ENCODE measurements at places on chromosomes 13 and 19.

DNA sequence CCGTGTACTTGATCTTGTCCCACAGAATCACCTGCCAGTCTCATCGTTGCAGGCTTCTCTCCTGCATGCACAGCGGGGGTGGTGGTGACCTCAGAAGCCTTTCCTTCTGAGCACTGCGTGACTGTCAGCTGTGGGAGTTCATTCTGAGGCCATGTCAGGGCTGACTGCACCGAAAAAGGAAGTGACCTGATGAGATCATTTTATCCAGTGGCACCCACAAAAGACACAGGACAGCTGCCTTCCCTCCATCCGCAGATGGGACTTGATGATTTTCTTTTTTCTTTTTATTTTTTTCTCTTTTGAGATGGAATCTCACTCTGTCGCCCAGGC is 89.7 kb downstream of the RAB20 start:
- DNase-seq = no peak

DNA sequence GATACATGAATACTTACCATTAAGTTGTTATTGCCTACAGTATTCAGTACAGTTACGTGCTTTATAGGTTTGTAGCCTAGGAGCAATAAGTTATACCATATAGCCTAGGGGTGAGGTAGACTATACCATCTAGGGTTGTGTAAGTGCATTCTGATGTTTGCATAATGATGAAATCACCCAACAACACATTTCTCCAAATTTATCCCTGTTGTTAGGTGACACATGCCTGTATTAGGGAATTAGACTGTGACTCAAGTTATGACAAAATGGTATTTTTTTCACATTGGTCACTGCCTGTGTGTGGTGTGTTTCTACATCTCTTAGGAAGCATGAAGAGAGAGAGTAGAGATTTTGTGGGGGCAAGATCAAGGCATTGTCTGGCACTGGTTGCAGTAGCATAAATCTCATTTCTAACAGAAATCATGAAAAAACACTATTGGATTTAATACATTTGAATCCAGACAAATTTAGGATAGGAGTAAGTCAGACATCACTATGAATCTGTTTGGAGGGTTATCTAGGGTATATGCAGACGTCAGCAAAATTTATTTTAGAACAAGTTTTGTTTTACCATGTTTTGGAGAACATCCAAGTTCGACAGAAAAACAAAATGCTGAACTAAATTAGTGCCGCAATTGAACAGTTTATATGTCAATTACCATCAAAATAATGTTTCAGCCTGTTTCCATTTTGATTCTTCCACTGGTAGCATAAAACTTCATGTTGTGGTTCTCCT is 332.1 kb downstream of the LMO7 start:
- no peak for DNase-seq

DNA sequence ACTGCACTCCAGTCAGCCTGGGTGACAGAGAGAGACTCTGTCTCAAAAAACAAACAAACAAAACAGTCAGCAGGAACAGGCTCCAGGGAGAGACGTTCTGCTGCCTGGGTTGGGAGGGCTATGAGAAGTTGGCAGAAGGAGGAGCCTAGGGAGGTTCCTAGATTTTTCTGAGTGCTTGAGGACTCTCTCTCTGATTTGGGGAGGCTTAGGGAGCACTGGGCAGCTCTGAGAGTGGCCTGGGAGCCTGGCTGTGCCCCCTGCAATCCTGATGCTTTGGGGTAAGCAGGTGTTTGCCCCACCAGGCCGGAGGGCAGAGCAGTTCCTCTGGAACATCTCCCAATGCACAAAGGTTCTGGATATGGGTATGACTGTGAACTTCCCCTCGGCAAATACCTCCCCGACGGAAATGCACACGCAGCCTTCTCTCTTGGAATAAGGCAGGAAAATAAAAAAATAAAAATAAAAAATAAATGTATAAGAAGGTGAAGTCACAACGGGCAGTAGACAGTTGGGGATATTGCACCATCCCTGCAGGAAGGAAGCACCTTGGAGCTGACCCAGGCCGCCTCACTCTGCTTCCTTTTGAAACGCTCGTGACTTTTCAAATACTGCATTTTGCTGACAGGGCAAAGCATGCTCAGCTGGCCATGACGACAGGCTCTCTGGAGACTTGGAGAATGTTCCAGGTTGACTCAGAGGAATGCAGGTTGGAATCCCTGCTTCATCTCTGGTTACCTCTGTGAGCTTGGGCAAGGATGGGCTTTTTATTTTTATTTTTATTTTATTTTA is 26.5 kb upstream of the HOMER3 start:
- DNase-seq = peak; percentile 74

DNA sequence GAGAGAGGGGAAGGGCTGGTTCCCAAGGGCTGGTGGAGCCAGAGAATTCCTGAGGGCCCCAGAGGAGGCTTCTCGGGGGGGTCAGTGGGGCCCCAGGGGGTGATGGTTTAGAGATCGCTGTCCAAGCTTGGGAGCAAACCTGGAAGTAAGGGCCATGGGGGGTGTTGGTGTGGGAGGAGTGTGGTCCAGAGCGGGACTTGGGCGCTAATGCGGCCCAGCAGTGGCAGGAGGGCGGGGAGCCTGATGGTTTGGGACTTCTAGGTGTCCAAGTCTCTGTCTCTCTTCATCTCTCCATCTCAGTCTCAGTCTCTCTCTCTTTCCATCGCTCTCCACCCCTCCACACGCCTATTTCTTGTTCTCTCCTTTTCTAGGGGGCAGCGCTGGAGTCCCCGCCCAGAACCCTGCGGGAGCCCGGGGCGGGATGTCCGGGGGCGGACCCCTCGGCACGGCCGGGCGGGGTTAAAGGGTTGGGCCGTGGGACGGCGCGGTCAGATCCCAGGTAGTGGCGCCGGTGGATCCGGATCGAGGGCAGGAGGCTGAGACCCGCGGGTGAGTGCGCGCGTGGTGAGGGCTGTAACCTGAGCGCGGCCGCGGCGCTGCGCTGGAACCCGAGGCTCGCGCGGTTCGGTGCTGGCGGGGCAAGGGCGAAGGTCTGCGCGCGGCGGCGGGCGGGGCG is at the start of gene CYP4F22:
Gene CYP4F22 (plus strand): TSS at position 491 of the 676 bp plus-strand sequence. CDS start 16,812 bp downstream, outside the sequence.
- DNase-seq = no peak

GRCh38 chr13:26300140-26300539 is 46.2 kb downstream of the CDK8 start:
- DNase-seq = no peak

DNA sequence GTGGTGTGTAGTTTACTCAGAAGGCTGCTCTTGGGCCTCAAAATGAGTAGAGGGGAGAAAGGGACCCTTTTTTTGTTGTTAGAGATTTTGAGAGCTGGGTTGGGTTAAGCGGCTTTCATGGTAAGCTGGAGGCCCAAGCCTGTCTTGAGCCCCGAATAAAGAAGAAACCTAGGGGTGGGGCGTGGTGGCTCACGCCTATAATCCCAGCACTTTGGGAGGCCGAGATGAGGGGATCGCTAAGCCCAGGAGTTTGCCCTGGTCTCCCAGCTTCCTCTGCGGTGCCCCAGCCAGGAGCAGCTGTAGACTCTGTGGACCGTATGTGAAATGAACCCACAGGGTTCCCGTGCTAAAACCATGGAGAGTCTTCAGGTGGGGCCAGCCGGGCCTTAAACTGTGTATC is 56.1 kb downstream of the KDM4B start:
- no peak for DNase-seq

Measured in sciatic nerve (tissue), 2 donors.